ENCODE measurements at places on chromosomes 6 and 20.
A peak's percentile ranks its signal among the peaks of the same experiment; 100 is the strongest.

DNA sequence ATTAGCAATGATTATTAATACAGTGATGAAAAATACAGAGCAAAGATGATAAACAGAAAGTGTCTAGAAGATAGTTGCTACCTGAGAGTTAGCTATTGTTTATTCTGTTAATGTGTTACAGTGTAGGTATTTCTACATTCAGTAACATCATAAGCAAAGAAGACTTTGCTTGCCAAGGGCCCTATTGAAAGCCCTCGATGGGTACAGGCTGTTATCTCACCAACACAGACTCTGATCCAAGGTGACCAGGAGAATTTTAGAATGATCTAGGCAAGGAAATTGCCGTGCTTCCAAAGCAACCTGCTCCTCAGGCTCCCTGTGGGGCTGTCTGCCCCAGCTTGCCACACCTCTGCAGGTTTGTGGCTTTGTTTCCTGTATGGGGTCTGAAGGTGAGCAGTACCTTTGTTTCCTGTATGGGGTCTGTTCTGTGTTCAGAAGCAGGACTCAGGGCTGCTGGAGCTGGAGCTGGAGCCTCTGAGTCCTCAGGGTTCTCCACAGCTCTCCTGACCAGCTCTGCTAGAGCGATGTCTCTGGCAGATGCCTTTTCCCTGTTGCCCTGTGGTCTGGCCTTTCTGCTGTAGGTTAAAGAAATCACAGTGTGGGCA lies 32.5 kb downstream of the PHACTR3 start:
- no peak for DNase-seq

GRCh38 chr6:55569638-55570037 lies 9.4 kb downstream of the HMGCLL1 start:
- DNase-seq = no peak

DNA sequence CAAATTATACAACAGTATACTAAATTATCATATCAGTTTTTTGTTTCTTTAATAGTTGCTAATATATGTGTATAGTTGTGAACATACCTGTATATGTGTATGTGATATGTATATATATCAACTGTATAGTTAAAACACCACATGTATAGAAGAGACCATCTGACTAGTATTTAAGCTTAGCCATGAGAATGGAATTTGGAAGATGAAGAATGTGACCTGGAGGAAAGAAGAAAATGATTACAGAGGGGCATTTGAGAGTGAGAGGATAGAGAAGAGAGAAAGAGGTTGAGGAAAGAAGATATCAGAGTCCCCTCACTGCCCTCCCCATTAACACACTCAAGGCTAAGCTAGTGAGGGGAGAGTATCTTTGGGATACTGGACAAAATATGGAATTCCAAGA lies 335.9 kb downstream of the BCKDHB start:
- no peak for DNase-seq

DNA sequence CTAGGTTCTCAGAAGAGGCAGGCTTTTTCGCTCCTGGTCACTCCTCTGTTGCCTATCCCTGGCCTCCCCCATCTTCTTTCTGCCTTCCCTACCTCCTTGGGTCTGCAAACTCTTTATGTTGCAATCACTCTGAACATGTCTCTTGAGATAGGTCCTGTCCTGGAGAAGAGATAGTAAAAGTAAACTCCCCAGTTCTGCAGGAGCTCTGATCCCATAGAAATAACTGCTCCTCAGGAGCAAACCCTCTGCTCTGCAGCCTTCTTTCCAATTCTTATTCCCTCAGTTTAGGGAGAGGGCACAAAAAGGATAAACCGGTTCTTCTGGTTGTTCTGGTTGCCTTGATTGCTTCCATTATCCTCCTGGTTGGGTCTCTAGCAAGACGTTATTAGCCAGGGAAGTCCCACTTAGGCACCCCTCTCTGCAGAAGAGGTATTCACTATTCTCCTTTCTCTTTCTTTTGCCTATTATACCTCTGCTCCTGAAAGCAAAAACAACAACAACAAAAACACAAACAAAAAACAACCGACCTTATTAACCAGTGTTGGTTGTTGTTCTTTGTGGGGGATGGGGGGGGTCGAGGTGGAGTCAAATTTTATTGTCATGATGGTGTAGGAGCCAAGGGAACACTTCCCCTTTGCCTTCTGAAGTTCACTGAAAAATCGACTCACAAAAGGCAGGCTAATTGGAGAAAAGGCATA lies 973 bp downstream of the TRIM38 start:
- no peak for DNase-seq

DNA sequence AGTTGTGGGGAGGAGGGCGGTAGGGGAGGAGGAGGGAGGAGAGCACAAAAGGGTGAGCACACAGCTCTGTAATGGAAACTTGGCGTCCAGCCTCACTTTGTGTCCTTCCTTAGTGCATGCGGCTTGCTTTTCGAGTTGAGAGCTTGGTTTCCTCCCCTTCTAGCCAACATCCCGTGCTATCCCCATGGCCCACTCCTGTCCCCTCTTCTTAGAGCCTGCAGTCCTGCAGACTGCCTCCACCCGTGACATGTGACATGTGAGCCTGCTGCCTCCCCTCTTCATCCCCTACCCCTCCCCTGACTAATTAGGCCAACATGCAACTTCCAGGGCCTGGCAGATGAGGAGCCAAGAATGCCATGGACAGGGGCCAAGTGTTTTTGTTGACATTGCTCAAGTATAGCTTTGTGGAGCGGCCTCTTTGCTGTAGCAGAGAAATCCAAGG lies 63.2 kb downstream of the SLC24A3 start:
- no peak for DNase-seq

GRCh38 chr6:168676552-168677322 lies 235.8 kb downstream of the SMOC2 start:
- no peak for DNase-seq

DNA sequence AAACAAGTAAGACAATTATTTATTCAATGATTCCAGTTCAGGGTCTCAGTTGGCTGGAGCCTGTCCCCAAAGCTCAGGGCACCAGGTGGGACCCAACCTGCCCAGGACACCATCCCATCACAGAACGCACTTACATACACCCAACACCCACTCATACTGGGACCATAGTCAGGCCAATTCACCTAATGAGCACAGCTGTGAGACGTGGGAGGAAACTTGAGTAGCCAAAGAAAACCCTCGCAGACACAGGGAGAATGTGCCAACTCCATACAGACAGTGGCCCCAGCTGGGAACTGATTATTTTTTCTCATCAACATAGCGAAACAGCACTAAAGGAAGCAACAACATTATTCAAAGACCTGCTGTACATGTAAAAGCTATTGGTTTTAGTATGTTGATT lies 58.6 kb upstream of the DOK5 start:
- no peak for DNase-seq

GRCh38 chr6:12545619-12546409 lies 170.8 kb upstream of the PHACTR1 start:
- DNase-seq = no peak

GRCh38 chr6:142551274-142551811 lies 249.5 kb downstream of the ADGRG6 start:
- no peak for DNase-seq

DNA sequence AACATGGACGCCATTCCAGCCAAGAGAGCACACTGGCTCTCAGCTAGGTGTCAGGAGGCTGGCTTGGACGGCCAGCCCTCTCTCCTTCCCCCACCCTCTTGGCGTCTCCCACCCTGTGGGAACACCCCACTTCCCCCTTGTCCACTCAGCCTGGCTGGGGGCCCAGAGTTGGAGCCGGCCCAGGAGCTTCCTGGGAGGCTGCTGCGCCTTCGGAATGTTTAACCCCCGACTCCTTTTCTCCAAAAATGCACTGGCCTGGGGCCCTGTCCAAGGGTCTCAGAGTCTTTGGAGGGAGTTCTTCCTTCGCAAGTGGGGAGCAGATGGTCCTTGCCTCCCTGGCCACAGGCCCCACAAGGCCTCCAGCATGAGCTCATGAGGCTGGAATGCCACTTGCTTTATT lies 4.1 kb downstream of the ADAM33 start:
- no peak for DNase-seq

DNA sequence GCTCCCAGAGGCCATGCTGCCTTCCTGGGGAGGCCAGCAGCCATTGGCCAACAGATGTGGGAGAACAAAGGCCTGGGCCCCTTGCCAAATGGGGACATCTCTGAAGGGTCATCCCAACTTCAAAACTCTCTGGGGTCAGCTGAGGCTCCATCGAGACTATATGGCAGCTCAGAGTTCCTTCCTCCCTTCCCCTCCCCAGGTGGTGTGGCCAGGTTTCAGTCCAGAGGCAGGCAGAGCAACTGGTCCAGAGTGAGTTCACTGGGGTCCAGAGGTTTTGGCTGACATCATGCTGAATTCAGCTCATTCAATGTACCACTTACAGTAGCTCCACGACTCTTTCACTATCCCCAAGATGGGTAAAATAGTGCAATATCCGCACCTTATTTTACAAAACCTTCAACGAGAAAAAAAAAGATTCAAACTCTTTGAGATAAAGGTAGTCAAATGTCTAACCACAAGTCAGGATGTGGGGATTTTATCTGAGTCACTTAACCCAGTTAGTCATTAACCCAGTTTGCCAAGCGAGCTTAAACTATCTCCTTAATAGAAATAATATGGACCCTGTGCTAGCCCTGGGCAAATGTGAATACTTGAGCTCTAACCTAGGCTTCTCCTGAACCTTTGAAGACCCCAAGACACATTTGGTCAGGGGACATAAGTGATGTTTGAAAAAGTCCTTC lies 108.4 kb upstream of the PLEKHG1 start:
- peak; percentile 42 for DNase-seq

GRCh38 chr6:37871616-37872372 lies 52.3 kb downstream of the ZFAND3 start:
- no peak for DNase-seq

GRCh38 chr6:22921828-22922227 lies 352.5 kb downstream of the HDGFL1 start:
- no peak for DNase-seq

GRCh38 chr6:18211338-18211737 lies 53.0 kb downstream of the DEK start:
- peak; percentile 72 for DNase-seq

- DNase-seq = no peak
Observed at GRCh38 chr6:4185846-4186245, 50.5 kb upstream of the ECI2 start.

DNA sequence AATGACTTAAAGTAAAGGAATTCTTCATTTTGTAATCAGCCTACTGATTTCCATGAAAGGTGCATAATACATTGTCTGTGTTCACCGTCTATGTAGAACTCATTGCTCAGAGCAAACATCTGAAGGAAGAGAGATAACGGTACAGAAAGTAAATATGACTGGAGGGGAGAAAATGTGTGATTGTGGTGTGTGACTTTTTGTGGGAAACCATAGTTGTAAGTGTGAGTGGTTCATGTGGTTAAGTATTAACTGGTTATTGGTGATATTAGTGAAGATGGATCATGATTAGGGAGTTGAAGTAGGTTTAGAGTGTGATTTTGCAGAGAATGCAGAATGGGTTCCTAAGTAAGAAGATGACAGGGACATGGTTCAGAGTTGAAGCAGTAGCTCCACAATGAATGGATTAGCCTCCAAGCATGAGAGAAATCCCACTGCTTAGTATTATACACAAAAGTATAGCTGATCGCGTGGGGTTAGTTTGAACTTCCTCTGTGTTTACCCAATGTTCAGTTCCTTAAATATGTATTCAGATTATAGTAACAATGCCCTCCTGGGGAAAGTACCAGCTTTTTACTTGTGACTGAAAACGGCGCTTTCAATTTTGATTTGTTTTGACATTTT lies 368.9 kb downstream of the UTRN start:
- DNase-seq = peak; percentile 39

DNA sequence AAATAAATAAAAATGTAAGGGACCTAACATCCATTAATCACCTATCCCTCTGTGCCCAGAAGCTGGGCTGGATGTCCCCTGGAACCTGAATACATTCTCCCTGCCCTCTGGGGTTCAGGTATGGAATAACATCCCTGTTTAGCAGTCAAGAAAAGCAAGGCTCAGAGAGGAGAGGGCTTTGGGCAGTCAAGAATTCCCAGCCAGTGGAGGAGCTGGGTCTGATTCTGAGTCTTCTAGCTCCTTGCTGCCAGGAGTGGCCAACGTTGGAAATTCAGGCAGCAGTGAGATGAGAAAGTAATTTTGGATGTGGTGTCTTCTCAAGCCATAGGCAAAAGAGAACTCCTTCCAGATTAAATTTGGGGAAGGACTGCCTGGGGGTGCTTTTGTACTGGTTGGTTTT lies 42.6 kb upstream of the ZNFX1 start:
- DNase-seq = no peak

DNA sequence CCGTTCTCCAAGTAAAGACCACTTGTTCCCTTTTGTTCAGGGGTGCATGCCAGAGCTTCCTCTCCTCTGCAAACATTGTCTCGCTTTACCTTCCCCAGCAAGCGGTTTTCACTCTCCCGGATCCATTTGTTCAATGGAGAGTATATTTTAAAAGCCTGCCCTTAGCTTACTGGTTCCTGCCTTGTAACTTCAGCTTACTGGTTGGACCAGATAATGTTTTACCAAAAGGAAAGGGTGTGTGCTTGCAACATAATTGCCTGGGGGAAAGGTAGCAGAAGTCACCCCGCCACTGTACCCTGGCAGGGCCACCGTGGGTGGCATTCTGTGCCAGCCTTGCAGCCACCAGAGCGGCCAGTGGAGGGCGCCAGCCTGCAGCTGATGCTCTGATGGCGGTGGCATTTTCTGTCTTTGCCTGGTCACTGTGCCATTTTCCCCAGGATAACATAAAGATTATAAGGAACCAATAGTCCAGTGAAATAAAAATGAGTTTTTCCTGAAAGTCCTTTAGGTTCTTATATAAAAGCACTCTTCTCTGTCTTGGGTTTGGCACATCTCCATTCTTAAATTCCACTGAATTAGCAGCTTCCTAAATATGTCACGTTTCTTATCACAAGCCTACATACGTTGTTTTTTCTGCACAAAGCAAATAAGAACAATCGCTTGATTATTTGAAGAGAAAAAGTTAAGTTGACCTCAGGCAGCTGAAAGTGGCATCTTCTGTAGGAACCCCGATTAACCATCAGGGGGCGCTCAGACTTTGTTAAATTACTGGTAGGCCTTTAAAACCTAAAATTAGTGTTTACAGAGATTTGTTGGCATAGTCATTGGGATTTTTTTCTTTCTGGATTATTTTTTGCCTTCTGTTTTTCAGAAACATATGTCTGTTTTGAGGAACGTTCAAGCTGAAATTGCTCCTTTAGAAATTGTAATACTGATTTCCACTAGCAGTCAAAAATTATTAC lies 67.4 kb upstream of the XRN2 start:
- peak; percentile 56 for DNase-seq

- DNase-seq = peak; percentile 98
Observed at GRCh38 chr20:45910670-45911485, 1.1 kb downstream of the PLTP start.

Data from GM20000 (cell line).